Caki2 (cell line): ENCODE measurements at places on chromosomes 7 and 10.

- DNase-seq, result no peak
Observed at GRCh38 chr10:37868796-37869195, 11.4 kb upstream of the ZNF248 start.

DNA sequence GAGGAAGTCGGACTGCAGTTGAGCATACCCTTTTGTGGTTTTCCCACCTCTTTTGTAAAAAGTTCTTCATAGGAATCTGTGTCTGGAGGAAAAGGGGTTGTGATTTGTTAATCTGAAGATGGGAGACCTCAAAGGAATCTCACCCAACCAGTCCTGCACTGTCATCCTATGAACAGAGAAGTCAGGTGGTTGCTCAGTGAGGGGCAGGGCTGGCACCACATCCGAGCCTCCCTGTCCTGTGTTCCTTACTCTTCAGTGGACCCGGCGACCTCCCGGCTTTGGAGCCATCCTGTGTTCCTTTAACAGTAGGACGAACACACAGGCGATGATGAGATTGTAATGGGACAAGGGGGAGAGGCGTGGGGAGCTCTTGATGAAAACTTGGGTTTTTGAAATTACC, 2.8 kb upstream of the MGMT start:
- no peak for DNase-seq

DNA sequence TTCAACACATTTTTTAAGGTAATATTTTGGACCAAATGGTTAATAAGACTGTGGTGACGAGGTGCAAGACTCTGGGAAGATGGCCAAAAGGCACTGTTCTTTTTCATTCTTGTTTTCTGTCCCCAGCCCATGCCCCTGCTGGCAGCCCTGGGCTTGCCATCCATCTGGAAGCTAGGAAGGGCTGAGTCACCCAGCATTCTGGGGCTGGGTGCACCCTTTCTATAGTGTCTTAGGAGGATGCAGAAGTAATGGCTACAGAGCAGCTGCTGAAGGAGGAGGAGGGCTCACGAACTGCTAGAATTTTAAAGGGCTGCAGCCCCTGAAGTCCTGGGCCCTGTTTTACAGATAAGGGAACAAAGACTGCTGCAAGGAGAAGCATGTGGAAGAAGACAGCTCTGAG, 42.8 kb upstream of the ZNF32 start:
- no peak for DNase-seq

DNA sequence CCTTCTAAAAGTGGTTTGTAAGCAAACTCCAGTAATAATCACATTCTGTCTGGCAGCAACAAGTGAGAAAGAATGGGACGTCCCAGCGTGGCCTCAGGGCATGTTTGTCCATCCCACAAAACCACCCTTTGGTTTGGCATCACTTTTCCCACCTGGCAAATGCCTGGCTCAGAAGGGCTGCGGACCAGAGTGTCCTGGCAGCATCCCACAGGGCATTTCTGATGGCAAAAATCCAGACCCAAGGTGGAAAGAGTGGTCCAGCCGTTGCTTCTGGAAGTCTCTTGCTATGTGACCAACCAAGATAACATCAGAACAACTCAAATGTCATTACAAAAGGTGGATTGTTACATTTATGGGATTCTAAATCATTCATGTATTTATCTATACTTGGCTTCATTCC, 174.4 kb downstream of the CREB5 start:
- DNase-seq, result no peak

- DNase-seq, result no peak
Observed at GRCh38 chr10:46291817-46292572, 5.2 kb downstream of the ANTXRL start.

DNA sequence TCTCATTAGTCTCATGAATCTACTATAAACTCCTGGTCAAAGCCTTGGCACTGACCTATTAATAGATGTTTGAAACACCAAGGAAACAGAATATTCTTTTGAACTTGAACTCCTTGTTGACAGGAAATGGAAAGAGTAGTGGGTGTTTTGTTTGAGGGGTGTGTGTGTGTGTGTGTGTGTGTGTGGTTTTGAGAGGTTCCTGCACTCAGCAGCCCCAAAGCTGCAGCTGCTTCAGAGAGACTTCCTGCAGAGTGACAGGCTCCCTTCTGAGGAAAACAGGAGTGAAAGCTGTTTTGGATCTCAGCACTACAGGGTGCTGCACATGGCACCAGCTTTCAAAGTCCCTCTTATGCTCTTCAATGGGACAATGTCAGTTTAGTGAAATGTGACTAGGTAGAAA, 546.5 kb upstream of the STEAP1 start:
- no peak for DNase-seq

GRCh38 chr7:151541709-151542499, 22.2 kb upstream of the RHEB start:
- no peak for DNase-seq

DNA sequence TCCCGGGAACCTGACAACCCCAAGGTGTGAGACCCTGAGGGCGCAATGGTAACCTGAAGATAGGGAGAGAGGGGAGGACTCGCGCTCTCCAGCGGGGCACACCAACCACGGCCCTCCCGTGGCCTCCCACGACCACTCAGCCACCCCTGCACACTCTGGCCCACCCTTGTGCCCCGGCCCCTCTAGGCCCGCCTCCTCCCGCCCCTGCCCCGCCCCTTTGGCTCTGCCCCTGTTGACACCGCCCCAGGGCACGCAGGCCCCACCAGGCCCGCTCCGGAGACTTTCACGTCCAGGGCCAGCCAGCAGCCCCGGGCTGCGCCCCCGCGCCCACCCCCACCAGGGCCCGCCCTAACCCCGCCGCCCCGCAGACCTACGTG, 10.9 kb downstream of the ATG9B start:
- DNase-seq, result no peak
